ENCODE measurements at places on chromosomes 5 and 9.

- DNase-seq, result no peak
Measured at GRCh38 chr9:80158554-80159170, 586.9 kb downstream of the TLE4 start.

- no peak for DNase-seq
Measured at GRCh38 chr5:155258161-155258560, 244.6 kb downstream of the KIF4B start.

GRCh38 chr5:90113108-90113507 lies 296.4 kb downstream of the CETN3 start:
- no peak for DNase-seq

DNA sequence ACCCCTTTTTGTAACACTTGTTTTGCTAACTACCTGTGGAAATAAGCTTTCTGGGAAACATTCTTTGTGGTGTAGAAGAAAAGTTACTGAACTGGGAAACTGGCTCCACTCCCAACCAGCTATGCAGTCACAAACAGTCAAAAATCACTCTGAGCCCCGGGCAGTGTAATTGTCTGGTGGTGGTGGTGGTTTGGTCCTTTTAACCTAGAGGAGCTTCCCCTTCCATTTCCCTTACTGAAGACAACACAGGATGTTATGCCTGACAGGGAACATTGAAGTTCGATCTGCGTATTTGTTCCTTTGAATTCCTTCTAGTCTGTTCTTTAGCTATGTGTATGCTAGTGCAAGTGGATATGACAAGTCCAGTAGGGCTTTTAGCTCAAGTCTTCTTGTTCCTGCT lies 56.8 kb upstream of the TBCA start:
- no peak for DNase-seq

DNA sequence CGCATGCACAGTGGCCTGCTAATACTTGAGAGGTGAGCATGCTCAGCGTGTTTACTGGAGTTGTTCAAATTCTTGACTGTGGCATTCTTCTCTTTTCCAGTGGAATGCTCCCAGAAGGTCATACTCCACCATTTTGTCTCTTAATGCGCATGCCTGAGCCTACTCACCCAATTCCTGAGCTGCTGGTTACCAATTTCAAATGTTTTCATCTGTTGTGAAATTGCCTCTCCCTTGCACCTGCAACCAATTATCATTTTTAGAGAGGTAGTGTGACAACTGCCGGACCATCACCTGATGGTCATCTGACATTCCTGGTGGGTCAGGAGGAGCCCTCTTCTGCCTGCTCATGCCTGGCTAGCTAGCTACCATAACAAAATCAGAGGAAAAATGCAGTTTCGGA lies 82.2 kb upstream of the LIFR start:
- no peak for DNase-seq

- no peak for DNase-seq
Measured at GRCh38 chr5:143341807-143342570, 61.5 kb downstream of the NR3C1 start.

DNA sequence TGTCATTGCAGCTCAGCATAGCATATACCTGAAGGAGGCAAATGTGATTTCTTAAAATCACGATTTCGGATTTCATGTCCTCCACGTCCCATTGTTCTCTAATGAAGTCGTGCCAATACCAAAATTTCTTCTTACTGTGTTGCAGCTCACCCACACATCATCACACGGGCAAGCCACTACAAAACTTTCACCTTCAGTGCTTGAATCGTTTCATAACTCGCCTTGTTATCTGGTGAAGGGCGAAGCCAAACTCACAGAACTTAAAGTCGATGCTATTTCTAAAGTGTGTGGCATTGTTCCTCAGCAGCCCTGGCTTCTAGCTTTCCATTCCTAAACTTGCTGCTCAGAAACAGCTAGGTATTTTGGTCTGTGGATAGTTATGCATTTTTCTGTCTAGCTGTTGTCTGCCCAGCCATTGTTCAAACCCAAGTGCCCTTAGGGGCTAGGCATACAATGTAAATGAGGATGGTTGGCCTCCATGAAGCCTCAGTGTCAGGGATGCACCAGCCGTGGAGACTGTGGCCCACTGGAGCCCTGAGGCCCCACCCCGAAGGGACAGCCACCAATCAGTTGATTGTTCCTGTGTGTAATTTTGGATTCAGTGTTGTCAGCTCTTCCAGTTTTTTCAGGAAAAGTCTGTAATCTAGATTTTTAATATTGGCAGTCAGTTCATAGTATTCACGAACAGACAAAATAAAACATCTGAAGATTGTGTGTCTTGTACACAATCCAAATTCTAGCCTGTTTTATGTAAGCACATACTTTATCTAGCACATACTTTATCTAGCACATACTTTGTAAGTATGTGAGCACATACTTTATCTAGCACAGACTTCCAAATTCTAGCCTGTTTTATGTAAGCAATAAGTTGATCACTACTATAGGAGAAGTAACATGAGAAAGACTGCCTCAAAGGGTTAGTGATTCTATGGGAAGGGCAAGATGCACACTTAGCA lies 112.8 kb downstream of the DAPK1 start:
- no peak for DNase-seq

DNA sequence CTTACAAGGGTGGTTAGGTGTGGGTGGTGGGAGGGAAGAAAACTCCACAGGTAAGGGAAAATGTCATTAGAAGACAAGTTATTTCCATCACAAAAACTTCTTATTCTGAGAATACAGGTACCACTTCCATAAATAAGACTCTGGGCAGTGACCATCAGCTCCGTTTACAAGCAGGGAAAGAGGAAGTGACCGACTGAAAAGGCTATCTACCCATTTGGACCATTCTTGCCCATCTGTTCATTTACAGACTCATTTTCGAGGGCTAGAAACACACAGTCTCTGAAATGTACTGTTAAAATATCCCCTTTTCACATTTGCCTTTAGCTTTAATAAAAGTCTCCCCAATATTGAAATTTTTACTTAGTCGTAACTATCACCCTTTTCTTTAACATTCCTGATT lies 79.5 kb downstream of the TTC39B start:
- no peak for DNase-seq

DNA sequence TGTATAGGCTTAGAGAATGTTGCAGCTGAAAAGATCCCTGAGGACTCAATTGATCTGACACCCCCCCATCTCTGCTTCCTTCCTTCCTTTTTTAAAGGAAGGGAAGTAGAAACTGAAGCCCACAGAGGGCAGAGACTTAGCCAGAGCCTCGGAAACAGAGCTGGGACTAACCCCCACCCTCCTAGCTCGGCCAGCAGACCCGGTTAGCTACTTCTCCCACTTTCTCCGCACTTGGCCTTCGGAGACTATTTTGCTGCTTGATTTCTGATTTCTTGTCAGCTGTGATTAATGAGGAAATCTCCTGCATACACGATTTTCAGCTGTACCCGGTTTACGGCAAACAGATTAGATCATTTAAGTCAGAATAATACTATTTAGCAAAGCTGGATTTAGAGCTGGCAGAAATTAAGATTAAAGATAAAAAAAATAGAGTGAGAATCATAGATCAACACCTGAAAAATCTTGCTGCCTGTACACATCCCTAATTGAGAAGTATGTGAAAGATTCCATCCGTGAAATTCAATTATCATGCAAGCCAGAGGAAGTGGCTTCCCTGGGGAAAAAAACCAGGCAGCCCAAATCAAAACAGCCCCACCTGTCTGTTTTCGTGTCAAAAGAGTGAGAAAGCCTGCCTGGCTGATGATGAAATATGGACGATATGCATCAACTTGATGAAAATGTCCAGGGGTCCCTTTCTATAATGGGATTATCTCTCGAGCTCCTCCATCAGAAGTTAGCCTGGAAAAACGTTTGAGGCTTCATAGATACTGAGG lies 159.5 kb upstream of the SHB start:
- DNase-seq, result no peak

DNA sequence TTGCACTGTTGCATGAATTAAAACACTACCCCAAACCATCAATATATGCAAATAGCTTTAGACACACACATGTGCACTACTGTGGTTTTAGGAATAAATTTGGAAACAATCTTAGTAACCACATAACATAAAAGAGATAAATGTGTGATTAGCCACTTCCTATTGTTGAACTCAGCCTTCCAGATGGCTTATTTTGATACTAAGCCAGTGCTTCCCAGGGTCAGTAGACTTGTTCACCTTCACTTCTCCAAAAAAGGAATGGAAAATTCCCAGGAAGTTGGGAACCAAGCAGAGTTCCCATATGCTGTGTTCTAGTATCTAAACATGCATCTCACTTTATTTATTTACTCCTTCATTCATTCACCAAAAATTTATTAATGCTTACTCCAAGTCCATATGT lies 47.8 kb downstream of the SVEP1 start:
- no peak for DNase-seq

DNA sequence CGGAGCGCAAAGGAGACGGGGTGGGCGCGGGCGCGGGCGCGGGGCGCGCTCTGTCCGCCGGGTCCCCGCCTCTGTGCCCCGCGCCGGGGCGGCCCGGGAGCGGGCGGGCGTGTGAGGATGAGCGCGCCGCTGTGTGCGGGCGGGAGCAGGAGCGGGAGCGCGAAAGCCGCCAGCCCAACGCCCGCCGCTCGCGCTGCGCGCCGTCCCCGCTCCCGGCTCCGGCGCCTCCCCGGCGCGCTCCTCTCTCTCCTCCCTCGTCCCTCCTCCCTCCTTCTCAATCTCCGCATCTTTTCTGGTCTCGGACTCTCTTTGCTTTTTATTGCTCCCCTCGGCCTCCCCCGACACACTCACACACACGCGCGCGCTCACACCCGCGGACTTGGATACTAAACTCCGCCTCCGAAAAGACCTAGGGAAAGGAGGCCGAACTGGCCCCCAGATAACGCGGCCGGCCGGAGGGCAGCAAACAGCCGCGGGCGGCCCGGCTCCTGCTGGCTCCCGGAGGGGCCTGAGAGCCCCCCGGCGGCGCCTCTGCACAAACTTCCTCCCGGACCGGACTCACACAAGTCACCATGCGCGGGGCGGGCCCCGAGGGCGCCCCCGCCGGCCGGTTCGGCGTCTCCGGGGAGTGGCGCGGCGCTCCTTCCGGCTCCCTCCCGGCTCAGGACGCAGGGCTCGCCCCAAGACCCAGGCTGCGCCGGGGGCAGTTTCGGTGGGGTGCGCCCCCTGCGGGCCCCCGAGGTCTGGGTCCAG lies at the start of gene FIBCD1:
TSS of gene FIBCD1 (minus strand) at position 596 of the 753 bp plus-strand sequence. CDS start 640 bp downstream, outside the sequence.
- no peak for DNase-seq

DNA sequence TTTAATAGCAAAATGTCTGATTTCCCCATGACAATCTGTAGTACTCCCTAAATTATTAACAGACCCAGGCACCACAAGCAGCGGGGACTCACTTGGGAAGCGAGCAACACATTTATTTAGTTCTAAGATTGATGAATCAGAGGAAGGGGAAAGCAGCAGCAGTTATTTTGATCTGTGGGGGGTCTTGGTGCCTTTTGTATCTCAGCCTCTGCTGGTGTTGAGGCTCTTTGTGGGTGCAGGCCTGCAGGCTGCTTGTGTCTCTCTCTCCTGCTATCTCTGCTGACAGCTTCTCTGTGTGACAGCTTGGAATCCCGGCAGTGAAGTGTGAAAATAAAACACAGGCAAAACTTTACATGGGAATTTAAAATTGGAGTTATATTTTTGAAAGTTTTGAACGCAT lies 878.2 kb upstream of the DMAC1 start:
- no peak for DNase-seq

DNA sequence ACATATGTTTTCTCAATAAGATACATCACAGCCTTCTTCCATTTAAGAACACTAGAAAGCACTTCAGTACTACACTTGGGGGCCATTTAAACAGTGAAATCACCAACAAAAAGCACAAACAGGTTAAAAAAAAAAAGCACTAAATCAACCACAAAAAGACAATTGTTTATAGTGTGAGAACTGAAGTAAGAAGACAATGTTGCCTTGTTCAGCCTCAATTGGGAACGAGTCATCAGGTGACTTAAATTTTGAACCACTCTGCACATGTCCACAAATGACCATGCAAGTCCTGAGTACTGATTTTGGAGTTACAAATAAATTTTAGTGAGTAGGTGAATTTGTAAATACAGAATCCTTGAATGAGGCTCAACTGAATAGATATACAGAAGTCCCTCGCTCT lies 37.2 kb upstream of the HNRNPA0 start:
- DNase-seq, result peak; percentile 20

GRCh38 chr5:144710637-144711036 lies 540.0 kb downstream of the KCTD16 start:
- no peak for DNase-seq

DNA sequence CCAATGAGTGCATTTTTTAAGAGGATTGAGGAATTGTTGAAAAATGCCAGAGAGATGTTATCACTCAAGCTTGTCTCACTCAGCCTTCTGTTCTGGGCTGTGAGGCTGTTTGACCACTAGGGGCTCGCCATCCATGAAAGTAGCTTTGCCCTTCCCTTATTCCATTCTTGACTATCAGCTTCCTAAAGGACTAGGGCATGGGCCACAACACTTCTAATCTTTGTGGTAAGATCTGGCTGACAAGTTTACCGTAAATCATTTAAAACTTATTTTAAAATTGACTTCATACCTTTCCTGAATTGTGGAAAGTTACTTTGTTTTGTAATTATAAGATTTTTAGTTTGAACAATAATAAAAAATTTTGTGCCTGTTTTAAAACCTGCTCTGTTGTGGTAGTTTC lies 49.5 kb downstream of the TJP2 start:
- peak; percentile 31 for DNase-seq

DNA sequence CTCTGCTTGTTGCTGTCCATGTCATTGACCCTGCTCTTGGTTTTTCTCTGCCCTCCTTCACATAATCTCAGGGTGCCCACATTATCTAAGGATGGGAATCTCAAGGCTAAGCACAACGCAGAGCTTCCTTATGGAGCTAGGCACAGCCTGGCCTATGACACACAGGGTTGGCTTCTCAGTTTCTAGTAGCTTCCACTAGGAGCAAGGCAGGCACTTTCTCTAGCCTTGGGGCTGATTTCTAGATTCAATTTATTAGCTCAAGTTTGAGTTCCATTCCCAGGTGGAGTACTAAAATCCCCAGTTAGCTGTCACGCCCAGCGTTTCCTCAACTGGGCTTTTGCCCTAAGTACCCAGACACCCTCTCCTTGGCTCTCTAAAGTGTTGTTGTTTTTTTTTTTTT lies 12.4 kb downstream of the IL4 start:
- DNase-seq, result no peak

DNA sequence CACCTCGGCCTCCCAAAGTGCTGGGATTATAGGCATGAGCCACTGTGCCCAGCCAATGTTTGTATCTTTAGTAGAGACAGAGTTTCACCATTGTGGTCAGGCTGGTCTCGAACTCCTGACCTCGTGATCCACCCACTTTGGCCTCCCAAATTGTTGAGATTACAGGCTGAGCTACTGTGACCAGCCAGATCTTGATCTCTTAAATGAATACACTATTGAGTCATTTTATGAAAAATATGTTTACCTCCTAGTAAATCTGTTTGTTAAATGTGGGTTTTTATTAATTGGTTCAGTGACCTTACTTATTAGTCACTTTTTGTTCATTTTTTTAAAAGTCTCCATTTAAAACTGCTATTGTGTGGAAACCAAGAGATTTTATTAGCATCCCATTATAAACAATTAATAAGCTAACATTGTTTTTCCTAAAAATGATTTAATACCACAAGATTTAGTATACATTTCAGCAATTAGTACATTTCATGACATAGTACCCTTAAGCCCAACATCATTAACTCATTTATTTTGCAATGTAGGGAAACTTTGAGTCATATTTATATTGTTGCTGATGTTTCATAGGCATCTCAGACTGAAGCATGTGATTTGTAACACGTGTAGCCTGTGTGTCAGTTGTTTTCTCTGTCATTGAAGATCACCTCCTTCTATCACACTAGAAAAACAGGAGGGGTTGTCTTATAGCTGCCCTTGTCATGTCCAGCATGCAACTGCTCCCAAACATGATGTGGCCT lies 261.2 kb downstream of the TAF11L14 start:
- no peak for DNase-seq
